Natural killer cell treated with Interleukin-12 subunit alpha and Interleukin-12 subunit beta and Interleukin-15 and Interleukin-18, amount 100 ng/mL, for 72 hours (primary cell): ENCODE measurements at places on chromosomes 6 and 20.

GRCh38 chr20:48784273-48784641 lies 43.5 kb downstream of the PREX1 start:
- no peak for DNase-seq

DNA sequence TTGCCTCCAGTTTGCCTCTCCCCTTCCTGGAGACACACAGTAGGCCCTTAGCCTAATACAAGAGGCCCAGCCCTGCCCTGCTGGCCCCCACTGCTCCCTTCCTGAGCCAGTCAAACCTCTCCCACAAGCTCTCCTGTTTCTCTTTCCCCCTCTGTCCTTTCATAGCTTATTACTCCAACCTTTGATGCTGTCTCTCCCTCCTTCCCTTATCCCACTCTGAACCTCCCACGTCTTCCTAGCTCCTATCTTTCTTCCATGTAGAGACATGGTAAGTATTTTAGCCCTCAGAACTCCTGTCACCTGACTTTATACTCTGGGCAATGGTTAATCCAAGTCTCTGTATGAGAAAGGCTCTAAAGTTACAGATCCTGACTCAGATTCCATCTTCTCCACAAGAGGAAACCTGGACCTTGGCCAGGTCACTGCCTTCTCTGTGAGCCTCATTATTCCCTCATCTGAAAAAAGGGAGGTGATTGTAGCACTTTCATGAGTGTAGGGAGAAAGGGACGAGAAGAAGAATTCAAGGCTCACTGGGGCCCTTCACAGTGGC lies 6.7 kb downstream of the TGIF2 start:
- DNase-seq, result no peak

- DNase-seq, result peak; percentile 23
Measured at GRCh38 chr20:63081351-63081750, 74.6 kb upstream of the BHLHE23 start.

DNA sequence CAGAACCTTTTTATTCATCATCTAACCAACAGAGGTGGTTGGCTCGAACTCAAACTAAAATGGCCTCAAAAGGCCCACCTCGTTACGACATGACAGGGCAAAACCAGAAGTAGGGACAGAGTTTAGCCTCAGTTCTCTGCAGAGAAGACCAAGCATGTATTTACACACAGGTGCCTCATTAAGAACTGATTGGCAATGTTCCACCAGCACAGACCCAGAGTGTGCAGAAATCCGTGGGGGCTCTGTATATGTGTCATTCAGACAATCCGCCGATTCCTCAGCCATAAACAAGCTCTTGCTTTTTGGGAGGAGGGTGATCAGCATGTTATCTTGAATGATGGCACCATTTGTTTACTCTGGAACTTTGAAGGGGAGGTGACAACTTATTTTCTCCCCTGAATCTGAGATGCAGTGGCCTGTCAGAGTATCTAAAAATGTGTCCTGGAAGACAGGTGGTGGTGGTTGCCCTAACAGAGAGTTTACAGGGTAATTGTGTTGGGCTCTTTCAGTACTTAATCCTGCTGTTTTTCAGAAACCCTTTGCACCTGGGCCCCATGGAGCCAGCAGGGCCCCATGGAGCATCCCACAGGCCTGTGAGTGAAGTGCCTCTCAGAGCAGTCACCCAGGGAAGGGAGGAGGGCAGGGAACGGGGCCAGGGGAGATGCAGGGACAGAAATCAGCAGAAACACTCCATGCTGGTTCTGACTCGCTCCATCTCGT lies 29.1 kb upstream of the C20orf203 start:
- no peak for DNase-seq

- DNase-seq, result no peak
Measured at GRCh38 chr20:16390991-16391390, 182.3 kb downstream of the KIF16B start.

- no peak for DNase-seq
Measured at GRCh38 chr6:113560376-113560775, 296.8 kb upstream of the MARCKS start.

DNA sequence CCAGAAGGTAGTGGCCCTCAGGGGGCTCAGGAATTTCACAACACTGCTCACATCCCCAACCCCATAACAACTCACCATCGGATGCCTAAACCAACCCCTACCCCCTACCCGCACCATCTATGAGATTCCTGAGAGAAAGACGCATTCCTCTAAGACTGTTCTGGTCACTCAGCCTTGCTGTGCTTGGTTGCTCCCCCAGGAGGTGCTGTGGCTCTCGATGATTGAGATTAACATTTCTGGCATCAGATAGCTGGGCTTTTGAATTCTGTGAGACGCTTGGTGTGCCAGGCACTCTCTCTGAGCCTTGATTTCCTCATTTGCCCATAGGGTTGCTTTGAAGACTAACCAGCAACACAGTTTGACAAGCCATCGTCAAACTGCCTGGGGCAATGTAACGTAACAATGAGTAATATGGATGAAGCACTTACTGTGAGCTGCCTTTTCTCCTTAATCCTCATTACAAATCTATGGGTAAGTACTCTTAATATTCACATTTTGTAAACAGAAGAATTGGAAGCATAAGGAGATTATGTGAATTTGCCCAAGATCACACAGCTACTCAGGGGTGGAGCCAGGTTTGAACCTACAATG lies 978 bp downstream of the WFDC6 start:
- DNase-seq, result no peak

GRCh38 chr6:106547601-106548453 lies 81.5 kb downstream of the RTN4IP1 start:
- no peak for DNase-seq

DNA sequence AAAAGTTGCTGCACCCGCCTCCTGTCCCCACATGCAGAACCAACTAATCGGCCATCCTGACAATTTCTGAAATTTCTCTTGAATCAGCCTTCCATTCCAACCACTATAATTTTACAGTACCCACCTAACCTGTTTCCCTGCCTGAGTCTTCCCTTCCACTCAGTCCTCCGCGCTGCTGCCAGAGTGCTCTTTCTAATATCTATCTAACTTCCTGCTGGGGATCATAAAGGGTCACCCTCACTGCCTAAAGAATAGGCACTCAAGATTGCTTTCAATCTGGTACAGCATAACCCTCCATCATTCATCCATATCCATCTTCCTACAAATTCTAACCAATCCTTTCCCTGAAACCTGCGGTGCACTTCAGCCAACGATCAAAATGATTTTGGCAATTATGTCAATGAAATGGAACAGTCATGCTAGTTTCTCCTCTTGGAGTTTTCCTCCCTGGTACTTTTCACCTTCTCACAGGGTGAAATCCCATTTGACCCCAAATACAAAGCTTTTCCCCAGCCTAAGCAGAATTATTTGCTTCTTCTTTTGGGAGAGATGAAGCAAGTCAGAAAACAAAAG lies 117.5 kb upstream of the BEND6 start:
- DNase-seq, result no peak
